ENCODE measurements at places on chromosomes 1 and 21.

DNA sequence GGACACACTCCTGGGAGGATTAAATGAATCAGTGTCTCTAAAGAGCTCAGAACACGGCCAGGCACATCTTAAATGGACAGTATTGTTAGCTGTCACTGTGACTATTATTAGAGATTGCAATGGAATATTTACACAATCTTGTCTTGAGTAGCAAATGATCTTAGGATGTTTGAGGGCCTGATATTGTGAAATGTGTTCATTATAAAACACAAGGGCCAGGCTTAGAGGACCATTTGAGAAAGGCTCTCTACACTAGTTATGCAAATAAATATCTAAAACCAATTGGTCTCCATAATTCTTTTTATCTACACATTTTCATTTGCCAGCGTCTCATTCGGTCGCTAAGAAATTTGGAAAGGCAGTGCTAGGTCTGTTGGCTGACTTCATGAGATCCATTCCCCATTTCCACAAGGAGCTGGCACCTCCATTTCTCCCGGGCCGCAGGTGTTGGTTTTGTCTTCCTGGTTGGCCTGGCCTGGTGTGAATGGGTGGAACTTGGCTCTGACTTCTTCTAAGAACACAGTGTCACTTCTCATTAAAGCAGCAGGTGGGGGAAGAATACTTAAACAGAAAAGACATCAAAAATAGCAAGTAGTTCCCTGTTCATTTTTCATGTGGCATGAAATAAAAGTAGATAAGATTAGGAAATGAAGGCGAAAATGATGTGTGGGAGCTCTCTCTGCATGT is 56.0 kb upstream of the PLXNA2 start:
- no peak for DNase-seq

DNA sequence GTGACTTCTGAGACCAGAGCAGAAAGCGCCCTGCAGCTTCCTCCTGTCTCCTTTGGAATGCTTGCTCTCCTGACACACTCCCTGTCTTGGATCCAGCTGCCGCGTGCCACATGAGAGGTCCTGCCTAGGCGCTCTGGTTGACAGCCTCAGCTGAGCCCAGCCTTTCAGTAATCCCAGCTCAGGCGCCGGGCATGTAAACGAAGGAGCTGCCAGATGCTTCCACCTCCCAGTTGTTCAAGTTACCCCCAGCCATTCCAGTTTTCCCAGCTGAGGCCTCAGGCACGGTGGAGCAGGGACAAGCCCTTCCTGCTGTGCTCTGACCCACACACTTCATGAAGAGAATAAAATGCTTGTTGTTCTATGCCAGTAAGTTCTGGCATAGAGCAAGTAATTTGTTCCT is 14.3 kb upstream of the CD34 start:
- no peak for DNase-seq

- no peak for DNase-seq
Measured at GRCh38 chr1:103267266-103267665, 158.9 kb upstream of the COL11A1 start.

DNA sequence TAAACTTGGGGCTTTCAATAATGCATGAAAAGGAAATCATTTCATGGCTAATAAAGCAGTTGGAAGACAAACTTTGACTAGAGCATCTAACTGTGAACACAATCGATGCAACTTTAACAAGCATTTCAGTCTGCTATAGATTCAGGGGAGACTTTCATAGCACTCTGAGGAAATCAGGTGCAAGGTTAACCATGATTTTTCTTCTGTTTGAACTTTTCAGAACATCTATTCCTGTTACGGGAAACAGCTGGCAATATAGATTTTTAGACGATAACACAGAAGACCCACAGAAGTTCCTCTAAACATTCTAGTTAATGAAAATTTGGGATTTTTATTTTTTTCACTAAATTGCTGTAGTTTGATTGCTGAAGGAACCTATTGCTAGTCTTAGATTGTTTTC is 177.3 kb downstream of the TRIM33 start:
- DNase-seq = no peak

- DNase-seq = no peak
Measured at GRCh38 chr1:196181594-196181878, 426.7 kb downstream of the KCNT2 start.
